ENCODE measurements at places on chromosomes 13 and 19.

- peak; percentile 90 for DNase-seq
Measured at GRCh38 chr19:51726049-51726448, 2.3 kb upstream of the HAS1 start.

GRCh38 chr13:85371254-85371653 is 428.0 kb downstream of the SLITRK6 start:
- DNase-seq, result no peak

DNA sequence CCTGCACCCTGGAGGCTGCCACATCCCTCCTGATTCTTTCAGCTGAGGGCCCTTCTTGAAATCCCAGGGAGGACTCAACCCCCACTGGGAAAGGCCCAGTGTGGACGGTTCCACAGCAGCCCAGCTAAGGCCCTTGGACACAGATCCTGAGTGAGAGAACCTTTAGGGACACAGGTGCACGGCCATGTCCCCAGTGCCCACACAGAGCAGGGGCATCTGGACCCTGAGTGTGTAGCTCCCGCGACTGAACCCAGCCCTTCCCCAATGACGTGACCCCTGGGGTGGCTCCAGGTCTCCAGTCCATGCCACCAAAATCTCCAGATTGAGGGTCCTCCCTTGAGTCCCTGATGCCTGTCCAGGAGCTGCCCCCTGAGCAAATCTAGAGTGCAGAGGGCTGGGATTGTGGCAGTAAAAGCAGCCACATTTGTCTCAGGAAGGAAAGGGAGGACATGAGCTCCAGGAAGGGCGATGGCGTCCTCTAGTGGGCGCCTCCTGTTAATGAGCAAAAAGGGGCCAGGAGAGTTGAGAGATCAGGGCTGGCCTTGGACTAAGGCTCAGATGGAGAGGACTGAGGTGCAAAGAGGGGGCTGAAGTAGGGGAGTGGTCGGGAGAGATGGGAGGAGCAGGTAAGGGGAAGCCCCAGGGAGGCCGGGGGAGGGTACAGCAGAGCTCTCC is 6.9 kb upstream of the CEACAM5 start:
- DNase-seq, result no peak

DNA sequence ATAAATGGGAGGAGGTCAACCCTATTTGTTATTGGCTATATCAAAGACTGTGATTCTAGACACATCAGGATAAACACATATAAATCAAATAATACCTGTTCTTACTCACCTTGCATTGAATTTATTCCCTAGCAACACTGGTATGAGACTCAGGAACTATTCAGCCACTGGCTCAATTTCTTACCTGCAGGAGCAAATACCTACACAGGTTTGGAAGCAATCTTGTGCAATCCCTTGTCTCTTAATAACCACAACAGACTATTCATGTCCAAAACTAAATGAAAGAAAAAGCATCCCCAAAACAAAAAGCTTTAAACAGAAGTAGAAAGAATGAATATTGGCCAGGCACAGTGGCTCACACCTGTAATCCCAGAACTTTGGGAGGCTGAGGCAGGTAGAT is 55.5 kb downstream of the TBC1D4 start:
- DNase-seq, result no peak

DNA sequence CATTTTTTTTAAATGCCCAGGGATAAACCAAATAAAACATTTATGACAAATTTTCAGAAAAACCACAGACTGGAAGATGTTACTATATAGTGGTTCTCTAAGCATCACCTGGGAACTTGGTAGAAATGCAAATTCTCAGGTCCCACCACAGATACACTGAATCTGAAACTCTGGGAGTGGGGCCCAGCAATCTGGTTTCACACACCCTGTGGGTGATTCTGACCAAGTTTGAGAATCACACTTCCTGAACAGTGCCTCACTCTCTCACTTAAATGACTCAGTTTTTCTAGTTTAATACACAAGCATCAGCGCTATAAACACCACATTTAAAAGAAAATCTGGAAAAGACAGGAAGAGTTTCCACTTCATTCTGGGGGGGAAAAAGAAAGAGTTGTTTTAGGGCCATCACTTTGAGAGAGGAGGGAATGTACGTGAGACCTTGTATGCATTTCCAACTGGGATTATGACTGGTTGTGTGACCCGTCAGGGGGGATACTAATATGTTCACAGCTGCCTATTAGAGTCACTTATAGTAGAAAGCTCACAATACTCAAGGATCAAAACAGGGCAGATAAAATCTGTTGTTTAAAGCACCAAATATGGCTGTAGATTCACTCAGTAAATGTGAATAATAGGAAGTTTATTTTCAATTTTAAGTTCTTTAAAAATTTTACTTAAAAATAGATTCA is 567.7 kb downstream of the GPC6 start:
- no peak for DNase-seq

DNA sequence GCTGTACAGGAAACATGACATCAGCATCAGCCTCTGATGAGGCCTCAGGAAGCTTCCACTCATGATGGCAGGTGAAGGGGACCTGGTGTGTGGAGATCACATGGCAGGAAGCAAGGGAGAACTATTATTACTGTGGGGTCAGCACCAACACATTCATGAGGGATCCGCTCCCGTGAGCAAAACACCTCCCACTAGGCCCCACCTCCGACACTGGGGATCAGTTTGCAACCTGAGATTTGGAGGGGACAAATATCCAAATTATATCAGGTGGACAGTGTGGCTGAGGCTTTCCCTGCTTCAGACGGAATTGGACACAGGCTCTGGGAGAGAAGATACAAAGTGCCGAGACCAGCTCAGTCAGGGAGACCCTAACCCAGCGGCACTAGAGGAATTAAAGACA is 5.7 kb upstream of the ZNF792 start:
- DNase-seq, result no peak

- DNase-seq, result no peak
Measured at GRCh38 chr19:41409288-41409687, 11.7 kb downstream of the BCKDHA start.

DNA sequence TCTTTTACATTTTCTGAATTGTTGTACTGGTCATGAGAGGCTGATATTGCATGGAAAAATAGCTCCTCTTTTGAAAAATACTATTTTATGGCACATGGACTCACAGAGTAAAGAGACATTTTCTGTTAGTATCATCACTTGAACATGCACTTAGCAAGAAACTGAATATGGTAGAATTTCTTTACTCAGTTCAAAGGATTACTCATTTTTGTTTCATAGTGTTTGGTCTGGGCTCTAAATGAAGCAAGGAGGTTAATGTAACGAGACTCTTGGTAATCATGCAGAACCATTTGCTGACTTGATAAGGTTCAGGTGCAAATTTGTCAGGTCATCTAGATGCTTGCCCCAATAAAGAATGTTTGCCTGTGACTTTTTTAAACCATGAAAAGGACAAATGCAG is 63.2 kb downstream of the GPC6 start:
- DNase-seq, result no peak

GRCh38 chr19:7877249-7877836 is 3.2 kb upstream of the PRR36 start:
- no peak for DNase-seq

GRCh38 chr13:63042686-63043085 is 1627.0 kb upstream of the PCDH20 start:
- no peak for DNase-seq

GRCh38 chr13:73903561-73903960 is 230.6 kb downstream of the KLF12 start:
- DNase-seq, result no peak

- no peak for DNase-seq
Measured at GRCh38 chr19:35447606-35448469, at the start of gene FFAR2. FFAR2 (plus strand) TSS chr19:35448257; CDS start chr19:35449715, 1,458 bp downstream.

GRCh38 chr19:57123882-57124281 is 4.1 kb downstream of the USP29 start:
- no peak for DNase-seq

- DNase-seq, result no peak
Measured at GRCh38 chr13:48679941-48680680, 26.4 kb downstream of the CYSLTR2 start.

- no peak for DNase-seq
Measured at GRCh38 chr19:1768248-1768647, 14.9 kb downstream of the ONECUT3 start.

- no peak for DNase-seq
Measured at GRCh38 chr13:82905071-82905470, 977.2 kb downstream of the SLITRK1 start.

DNA sequence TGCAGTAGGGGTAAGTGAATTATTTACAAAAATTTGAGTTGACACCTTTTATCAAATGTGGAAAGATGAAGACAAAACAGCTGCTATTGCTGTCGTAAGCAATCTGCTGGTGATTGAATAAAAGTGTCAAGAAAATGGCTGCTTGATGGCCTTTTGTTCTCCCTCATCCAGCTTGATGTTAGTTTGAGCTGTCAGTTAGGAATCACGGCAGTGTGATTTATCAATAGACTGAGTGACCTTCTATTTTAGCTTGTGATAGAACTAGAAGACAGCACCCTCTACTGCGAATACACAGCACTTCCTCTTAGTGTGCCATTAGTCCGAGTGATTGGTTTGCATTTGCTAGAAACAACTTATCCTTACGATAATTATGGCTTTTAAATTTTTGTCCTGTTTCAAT is 76.3 kb downstream of the MZT1 start:
- DNase-seq, result no peak

DNA sequence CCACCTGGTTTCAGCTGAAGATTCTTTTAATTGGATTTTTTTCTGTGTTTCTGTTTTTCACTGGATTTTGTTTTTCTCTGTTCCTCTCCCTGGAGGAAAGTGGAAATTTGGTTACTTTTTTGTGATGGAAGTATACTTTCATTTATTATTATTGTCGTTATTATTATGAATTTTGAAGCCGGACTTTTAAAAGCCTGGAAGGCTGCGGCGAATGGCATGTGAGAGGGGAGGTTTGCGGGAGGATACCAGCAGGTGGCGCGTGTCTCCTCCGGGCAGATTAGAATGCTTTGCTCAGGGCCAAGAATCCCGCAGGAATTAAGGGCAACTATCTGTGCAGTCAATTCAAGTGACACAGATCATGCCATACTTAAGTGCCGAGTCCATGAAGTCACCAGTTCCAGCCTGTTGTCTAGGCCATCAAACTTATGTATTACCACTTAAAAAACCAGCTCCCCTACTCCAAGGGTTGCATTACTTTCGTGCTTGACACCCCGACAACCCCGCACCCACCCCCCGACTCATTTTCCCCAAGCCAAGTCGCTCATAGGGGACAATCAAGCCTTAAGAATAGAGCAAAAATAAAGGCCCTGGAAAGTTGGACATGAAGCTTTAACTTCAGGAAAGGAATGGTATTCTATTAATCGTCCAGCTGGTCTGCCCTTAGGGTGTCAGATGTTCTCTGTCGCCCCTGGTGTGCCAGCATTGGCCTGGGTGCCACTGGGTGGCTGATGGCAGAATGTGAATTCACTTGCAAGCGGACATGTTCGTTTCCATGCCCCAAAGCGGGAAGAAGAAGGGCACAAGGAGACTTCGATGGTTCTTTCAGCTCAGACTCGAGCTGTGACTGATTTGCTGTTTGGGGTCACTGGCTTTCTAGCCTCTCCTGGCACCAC is 1.3 kb upstream of the LRCH1 start:
- peak; percentile 19 for DNase-seq

GRCh38 chr13:113631341-113632095 is 26.5 kb downstream of the ATP4B start:
- DNase-seq, result no peak

- no peak for DNase-seq
Measured at GRCh38 chr13:80329250-80329649, 11.7 kb downstream of the SPRY2 start.

GRCh38 chr19:52536448-52536800 is 9.0 kb downstream of the ZNF808 start:
- DNase-seq, result no peak

GRCh38 chr19:4713384-4713951 is 10.2 kb downstream of the DPP9 start:
- DNase-seq, result no peak

DNA sequence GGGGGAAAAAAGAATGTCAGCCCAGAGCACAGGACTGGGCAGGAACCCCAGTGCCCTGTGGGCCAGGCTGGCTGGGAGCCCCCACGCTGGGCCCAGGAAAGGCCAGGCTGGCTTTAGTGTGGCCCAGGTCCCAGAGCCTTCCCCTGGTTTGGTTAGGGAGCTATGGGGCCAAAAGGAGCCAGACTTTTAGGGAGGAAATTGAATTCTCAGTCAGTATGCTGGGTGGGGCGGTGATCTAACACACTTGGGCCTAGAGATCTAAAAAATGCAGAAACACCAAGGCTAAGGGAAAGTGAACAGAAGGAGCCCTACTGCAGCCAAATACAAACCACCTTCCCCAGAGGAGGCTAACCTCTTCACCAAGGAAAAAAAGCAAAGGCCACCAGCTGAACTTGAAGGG is 137.5 kb downstream of the CRYL1 start:
- DNase-seq, result no peak

GRCh38 chr13:74174810-74175209 is 40.6 kb upstream of the KLF12 start:
- DNase-seq, result no peak

DNA sequence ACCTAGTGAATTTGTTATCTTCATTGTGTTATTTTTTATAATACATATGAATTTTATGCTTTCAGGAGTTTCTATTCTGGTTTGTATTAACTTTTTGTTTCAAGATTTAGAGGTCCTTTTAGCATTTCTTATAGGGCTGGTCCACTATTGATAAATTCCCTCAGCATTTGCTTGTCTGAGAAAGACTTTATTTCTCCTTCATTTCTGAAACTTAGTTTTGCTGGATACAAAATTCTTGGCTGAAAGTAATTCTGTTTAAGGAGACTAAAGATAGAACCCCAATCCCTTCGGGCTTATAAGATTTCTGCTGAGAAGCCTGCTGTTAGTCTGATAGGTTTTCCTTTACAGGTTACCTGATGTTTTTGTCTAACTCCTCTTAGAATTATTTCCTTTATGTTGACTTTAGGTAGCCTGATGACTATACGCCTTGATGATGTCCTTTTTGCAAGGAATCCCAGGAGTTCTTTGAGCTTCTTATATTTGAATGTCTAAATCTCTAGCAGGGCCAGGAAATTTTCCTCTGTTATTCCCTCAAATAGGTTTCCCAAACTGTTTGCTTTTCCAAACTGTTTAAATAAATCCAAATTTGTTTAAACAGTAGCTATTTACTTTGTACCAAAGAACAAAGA is 127.1 kb downstream of the CYSLTR2 start:
- DNase-seq, result no peak

- no peak for DNase-seq
Measured at GRCh38 chr19:13033244-13033643, 38.0 kb downstream of the NFIX start.

DNA sequence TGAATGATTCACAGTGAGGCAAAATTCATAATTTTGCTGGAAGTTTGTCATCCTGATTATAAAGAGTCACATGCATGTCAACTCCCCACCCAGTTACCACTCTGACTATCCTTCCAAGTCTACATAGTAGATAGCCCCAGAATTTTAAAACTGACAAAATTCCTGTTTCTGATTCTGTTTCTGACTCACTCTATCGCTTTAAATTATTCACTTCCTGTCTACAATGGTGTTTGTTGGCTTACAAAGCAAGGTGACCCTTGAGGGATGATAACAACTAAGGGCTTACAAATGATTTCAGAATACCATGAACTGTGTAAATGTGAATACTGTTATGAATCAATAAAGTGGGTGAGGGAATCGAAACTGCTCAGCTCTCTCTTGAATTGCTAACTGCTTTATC is 98.7 kb upstream of the KL start:
- no peak for DNase-seq

- no peak for DNase-seq
Measured at GRCh38 chr19:28881616-28882015, 331.3 kb downstream of the UQCRFS1 start.

- DNase-seq, result no peak
Measured at GRCh38 chr13:34001389-34001788, 183.4 kb downstream of the RFC3 start.

Measured in hypothalamus (tissue), 51 donors.